DMS53 (cell line): ENCODE measurements at places on chromosomes 3 and 15.
A peak's percentile ranks its signal among the peaks of the same experiment; 100 is the strongest.

DNA sequence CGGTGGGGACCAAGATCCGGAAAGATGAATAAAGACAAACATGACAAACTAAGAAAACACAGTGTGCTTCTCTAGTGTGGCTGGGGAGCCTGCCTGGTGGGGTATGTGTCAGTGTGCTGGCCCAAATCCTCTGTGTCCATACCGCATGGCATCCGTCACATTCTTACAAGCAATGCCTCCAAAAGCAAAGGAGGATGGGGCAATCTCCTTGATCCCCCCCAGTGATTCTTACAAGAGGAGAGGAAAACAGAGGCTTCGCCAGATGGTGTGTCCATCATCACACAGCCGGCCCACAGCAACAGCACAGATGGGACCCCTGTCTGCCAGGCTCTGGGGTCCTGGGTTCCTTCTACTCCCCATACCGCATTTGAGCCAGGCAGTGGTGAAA, 558 bp upstream of the IL17RC start:
- DNase-seq: peak; percentile 31

- peak; percentile 61 for DNase-seq
These were observed 1.1 kb downstream of the CMTM8 start for GRCh38 chr3:32239307-32240158.

- DNase-seq: no peak
These were observed 104.3 kb downstream of the OXNAD1 start for GRCh38 chr3:16369276-16369675.

- no peak for DNase-seq
These were observed 240.5 kb upstream of the CFAP20DC start for GRCh38 chr3:59290358-59290757.

DNA sequence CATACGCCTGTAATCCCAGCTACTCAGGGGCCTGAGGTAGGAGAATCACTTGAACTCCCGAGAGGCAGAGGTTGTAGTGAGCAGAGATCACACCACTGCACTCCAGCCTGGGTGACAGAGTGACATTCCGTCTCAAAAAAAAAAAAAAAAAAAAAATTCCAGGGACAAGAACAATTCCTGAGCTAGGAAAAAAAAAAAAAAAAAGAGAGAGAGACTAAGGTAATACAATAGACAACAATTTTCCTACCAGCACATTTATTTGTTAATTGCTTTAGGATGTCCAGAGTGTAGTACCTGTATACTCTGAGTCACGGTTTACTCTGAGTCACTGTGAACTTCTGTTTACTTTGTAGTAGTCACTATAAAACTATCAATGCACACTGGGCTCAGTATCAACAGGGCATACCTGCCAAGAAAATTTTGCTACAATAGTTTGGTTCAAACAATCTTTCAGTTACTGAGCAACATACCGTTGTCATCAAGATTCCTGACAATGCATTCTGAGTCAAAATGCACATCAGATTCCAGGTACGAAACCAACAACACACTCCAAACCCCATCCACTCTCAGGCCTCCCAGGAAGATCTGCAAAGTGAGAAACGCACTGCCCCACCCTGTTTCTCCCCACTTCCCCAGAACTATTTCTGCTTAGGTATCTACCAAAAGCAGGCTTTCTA, 28.3 kb downstream of the IGF2BP2 start:
- peak; percentile 94 for DNase-seq

DNA sequence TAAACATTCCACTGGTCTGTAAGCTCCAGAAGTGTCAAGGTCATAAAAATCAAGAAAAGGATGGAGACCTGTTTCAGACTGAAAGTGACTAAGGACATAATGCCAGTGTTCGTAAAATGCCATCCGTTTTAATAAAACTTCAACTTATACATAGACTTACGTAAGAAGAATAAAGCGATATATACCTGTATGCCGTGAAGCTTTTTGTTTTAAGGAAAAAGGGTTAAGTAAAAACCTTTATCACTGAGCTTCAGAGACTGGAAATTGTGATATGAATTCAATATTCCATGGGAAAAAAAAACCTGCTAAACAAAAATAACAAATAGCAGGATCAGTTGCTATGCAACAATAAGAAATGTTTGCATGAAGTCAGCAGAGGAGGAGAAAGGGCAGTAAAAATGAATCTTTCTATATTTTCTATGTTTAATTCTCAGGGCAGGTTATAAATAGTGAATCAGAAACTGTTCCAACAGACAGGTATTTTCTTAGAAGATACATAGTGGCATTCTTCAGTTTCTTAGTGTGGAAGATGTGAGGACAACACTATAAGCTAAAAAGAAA, 42.5 kb downstream of the CHSY1 start:
- no peak for DNase-seq

- no peak for DNase-seq
These were observed 46.2 kb upstream of the ADGRG7 start for GRCh38 chr3:100563228-100563627.

DNA sequence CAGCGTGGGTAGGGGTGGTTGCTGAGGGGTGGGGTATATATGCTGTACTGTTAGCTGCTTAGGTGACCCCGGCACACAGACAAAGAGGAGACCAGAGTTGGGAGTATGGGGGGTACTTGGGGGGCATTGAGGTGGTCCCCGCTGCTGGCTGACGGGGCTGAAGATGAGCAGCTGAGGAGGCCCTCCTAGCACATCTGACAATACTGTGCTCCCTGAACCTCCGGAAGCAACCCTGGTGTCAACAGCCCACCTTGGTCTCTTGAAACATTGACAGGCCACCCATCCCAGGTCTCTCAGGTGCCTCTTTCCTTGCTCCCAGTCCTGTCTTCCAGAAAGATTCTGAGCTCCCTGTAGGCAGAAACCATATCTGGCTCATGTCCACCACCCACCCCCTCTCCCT, 19.2 kb upstream of the SEMA3F start:
- no peak for DNase-seq

- no peak for DNase-seq
These were observed 3.3 kb upstream of the PDCD6IP start for GRCh38 chr3:33795131-33795530.

DNA sequence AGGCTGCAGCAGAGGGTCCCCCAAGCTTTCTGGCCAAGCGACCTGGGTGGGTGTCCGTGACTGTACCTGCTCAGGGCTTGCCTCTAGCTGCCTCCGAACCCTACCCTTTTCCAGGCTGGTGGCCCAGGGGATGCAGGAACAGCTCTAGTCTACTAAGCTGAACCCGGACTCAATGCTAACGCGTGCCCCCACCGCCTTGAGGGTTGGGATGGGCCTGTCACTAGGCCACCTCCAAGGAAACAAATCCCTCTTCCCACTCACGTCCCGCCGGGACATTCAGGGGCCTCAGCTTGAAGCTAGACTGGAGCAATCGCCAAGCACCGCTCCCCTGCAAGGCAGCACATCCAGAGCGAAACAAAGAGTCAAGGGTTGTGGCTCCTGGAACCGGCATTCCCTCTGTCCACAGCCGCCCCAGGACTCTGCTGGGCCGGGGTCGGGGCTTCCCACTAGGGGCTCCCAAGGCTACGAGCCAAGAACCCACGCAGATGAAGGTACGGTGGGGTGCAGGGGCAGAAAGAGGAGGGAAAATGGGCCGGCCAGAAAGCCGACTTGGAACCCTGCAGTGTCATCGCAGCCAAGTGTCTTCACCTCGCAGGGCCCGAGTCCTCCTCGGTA, 2.9 kb downstream of the FBXL22 start:
- DNase-seq: peak; percentile 66

- DNase-seq: no peak
These were observed 247.0 kb upstream of the THBS1 start for GRCh38 chr15:39333896-39334295.

DNA sequence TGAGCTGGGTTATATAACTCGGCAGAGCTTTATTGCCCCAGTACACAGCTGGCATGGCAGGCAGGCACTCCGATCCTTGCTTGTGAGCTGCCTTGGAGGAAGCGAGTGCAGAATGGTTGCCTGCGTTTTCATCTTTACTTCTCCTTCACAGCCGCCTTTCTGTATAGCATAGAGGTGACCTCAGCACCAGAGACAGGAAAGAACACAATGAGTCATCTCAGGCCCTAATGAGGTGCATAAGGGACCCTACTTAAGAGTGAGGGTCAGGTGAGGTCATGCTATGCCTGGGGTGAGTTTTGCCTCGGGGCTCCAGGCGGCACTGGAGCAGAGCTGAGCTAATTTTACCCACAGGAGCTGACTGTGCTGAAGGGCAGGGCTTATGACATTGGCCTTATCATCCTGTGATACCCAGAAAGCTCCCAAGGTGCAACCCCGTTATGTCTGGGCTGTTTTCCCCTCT, 43.5 kb downstream of the LPP start:
- DNase-seq: peak; percentile 54

GRCh38 chr3:122858373-122858772, 63.5 kb downstream of the SLC49A4 start:
- peak; percentile 13 for DNase-seq

DNA sequence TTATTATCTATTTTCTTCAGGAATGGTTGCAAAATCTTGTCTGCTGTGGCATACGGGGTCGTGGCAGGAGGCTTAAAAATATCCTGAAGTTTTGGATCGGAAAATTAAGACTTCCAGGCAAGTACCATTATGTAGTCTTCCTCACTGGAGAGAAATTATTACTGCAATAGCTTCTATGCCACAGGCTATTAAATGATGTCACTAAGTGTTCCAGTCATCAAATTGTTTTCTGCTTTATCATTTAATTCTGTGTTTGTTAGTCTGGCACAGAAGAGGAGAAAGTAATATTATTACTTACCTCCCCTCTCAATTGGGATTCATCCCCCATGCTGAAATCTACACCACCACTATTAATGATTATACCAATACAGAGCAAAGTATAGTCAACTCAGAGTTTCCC, 378.2 kb upstream of the ALCAM start:
- no peak for DNase-seq

- DNase-seq: no peak
These were observed 43.6 kb downstream of the C3orf20 start for GRCh38 chr3:14718539-14718938.

DNA sequence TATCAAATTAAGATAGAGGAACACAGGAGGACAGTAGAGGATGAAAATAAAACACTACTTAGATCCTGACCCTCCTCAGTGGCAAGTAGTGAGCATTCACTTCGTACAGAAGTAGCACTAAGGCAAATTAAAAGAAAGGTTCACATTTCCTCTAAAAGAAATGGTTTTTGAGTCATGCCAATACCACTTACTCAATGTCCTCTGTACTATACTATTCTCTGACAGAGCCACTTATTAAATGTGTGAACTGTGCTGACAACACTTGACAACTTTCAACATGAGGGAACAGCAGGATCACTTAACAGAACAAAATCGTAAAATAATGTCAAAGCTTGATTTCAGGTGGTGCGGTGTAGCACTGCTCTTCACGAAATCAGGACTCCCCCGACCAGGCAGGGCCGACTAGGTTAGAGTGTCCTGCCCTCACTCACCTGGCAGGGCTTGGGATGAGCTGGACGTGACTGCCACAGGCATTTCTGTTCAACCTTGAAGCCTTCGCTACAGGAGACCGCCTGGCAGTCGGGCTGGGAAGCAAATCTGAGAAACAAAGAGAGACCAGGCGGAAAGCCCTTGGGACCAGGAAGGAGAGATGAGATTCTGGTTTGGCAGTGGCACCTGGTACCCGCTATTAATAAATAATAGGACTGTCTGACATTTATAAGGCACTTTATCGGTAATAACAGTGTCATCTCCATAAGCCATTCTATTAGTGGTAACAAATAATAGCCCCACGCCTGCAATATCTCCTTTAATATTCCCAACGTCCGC, 611 bp upstream of the SLC27A2 start:
- peak; percentile 53 for DNase-seq

- no peak for DNase-seq
These were observed 48.4 kb upstream of the KY start for GRCh38 chr3:134699141-134699711.

- peak; percentile 53 for DNase-seq
These were observed 75.0 kb downstream of the COL6A5 start for GRCh38 chr3:130420466-130420865.

DNA sequence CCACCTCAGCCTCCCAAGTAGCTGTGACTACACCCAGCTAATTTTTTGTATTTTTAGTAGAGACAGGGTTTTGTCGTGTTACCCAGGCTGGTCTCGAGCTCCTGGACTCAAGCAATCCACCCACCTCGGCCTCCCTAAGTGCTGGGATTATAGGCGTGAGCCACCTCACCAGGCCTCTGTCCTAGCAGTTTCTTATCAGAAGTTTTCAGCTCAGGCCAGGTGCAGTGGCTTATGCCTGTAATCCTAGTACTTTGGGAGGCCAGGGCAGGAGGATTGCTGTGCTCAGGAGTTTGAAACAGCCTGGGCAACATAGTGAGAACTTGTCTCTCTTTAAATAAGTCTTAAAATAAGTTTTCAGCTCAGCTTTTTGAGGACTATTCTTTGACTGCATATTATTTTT, 48.4 kb downstream of the SGO1 start:
- no peak for DNase-seq

DNA sequence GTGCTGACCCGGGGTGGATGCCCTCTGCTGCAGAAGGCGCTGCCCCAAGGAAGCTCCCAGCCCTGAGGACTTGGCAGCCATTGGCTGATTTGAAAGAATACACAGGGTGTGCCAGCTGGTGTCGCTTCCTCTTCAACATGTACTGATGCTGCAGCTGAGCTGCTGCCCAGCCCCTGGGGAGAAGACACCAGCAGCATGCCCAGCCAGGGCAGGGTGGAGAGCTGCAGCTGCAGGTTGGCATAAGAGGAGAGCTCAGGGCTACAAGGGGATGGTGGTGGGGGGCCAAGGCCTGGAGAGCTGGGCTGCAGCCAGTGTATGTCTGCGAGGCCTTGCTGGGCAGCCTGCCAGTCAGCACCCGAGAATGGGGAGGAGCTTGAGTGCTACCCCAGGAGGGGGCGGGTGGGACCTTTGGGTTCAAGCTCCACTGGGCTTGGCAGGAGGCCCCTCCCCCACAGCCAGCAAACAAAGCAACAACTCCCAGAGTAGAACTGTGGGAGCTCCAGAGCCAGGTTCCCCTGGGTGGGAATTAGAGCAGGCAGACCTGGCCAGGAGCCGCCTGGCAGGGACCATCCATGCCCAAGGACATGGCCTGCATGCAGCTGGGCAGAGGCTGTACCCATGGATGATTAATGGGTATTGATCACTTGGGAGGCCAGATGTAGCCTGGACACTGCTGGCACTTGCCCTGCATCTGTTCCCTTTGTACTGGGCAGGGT, 9.2 kb upstream of the SEMA4B start:
- DNase-seq: peak; percentile 82

GRCh38 chr3:184259396-184259877, 1.9 kb downstream of the CAMK2N2 start:
- peak; percentile 41 for DNase-seq

DNA sequence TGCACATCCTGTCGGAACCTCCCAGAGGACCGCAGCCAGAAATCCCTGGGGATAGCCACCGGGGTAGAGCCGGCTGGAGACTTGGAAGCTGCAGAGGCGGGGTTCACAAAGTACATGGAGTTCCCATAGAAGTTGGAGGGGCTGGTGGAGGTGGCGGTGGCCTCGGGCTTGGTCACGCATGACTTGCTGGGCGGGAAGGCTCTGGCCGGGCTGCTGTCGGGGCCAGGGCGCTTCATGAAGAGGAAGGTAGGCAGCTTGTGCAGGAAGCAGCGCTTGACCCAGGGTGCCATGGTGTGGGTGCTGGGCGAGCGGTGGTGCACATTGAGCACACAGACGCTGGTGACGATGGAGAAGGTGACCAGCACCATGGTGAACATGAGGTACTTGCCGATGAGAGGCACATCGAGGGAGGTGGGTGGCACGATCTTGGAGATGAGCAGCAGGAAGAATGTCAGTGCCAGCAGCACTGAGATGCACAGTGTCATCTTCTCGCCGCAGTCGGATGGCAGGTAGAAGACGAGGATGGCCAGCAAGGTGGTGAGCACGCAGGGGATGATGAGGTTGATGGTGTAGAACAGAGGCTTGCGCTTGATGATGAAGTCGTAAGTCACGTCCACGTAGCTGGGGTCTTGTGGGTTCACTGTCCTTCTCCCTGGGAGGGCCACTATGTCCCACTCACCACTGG, 8.4 kb upstream of the CHRNA3 start:
- no peak for DNase-seq

GRCh38 chr3:55562700-55563099, 75.6 kb upstream of the WNT5A start:
- DNase-seq: no peak
